Kidney epithelial cell (primary cell): ENCODE measurements at places on chromosomes 5 and 9. TPM values are rescaled to one million over a fixed set of nuclear protein-coding genes. Genes with fewer than 3 reads are reported as not detected.

DNA sequence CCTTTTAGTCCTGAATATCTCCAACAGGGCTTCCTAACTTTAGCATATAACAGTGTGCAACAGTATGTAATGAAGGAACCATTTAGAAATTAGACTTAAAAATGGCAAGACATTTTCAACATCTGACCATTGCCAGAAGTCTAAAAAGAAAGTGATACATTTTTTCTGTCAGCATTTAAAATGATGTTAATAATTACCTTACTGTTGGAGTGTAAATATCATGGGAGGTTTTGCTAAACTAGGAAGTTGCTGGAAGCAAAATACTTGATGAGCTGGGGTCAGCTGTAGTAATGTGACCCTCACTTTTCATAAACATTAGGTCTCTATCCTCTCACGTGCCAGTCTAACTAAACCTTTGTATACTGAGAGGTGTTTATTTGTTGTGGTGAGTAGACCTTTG is 68.8 kb downstream of the NTRK2 start:
- DNase-seq: no peak

GRCh38 chr5:115510145-115510645 is 34.4 kb downstream of the FEM1C start:
- no peak for DNase-seq

DNA sequence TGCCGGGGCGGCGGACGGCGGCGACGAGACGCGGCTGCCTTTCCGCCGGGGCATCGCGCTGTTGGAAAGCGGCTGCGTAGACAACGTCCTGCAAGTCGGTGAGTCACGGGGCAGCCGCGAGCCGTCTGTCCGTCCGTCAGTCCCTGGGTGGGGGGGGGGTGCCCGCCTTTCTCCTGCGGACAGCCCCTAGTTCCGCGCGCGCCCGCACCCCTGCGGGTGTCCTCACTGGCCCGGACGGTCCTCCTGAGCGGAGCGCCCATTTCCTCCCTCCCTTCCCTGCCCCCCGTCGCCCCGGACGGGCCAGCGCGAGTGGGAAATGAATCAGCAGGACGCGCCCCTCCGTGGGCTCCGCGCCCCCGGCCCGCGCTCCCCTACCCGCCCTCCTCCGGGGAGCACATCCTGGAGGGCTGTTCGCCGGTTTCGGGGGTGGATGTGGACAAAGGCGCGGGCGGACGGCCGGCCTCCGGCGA is 828 bp downstream of the ZSWIM6 start:
- no peak for DNase-seq

The SLC4A9 gene
- total RNA-seq: 0.07 TPM in 1 of 2 replicates, not detected in the other

DNA sequence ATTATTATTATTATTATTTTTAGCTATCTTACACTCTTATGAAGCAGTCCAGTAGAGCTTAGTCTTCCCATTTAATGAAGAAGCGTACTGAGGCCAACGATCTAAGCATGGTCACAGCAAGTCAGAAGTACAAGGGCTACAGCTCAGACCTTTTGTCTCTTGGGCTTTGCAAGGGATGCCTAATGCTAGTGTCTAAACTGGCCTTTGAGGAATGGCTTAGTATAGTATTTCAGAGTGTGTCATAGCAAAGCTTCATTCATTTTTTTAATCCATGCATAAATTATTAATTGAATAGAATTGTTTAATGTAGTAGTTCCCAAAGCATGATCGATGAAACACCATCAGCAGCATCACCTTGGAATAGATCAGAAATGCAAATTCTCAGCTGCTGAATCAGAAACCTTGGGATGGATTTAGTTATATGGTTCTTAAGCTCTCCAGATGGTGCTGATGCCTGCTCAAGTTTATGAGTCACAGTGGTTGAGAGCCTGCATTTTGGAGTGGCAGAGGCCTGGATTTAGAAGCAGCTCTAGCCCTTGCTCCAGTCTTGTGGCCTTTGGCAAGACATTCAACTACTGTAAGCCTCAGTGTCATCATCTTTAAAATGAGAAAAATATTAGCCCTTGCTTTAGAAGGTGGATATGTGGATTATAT is 6.1 kb downstream of the IL12B start:
- DNase-seq: peak; percentile 50

- DNase-seq: no peak
These were observed 454.6 kb downstream of the RAB3C start for GRCh38 chr5:59037453-59037852.

The ACTBL2 gene
- total RNA-seq: 1.3 and 1.5 TPM in 2 replicates

GRCh38 chr9:80020530-80020929 is 448.8 kb downstream of the TLE4 start:
- DNase-seq: no peak

The GCNT1 gene
- 2.7 and 2.8 TPM in 2 replicates for total RNA-seq
